Effector memory CD8-positive, alpha-beta T cell (primary cell): ENCODE measurements at places on chromosomes 12 and 14.
A peak's percentile ranks its signal among the peaks of the same experiment; 100 is the strongest.

DNA sequence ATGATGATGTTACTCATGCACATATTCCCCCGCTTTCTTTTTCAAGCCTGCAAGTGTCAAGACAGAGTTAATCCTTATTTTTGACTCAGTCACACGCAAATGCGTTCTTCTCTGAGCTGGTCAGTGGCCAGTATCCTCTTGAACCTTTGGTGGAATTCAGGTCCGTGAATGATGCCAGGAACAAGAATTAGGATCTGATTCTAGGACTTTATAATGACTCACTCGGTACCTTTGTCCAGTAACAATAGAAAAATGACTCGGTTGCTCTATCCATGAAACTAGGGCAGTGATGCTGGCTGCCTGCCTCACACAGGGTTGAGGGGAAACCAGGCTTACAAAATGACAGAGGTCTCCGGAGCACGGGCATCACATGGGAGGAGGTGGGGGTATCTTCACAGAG, 185.8 kb upstream of the NUDT4 start:
- H3K4me1 ChIP-seq = no peaks in the 10 kb centered on the region
- H3K36me3 ChIP-seq = no peaks in the 10 kb centered on the region
- H3K27me3 ChIP-seq = peaks cover 43% of the 10 kb centered on the region
- no peak overlapping the region for H3K4me3 ChIP-seq

- DNase-seq = no peak
- no peaks in the 10 kb centered on the region for H3K36me3 ChIP-seq
- H3K4me1 ChIP-seq = no peaks in the 10 kb centered on the region
- peaks cover 93% of the 10 kb centered on the region for H3K27me3 ChIP-seq
These were observed 16.2 kb downstream of the CLMN start for GRCh38 chr14:95303552-95303951.

DNA sequence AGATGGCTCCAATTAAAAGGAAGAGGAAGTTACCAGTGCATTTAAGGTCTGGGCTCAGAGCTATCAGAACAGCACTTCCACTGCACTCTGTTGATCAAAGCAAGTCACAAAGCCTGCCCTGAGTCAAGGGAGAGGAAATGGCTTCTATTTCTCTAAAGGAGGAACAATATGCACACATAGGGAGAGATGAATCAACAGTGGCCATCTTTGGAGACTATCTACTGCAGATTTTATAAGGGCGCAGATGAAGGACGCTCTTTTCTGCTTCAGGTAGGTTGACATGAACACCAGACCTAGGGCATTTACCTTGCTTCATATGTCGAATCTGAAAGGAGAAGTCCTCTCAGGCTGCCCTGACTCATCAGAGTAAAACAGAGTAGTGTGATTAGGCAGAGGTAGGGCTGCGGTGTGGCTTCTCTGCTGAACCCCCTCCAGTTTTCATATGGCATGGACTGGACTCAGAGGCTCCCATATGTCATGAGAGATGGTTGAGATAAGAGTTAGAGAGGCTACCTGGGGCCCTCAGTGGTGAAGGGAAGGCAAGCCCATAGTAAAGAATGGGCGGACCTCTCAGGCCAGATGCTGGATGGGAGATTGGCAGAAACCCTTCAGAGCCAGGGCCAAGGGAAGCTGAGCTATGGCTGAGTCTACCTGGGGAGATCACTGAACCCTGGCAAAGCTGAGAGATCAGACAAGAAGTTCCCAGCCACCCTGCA, 84.4 kb downstream of the ARF6 start:
- peaks cover 38% of the 10 kb centered on the region for H3K4me1 ChIP-seq
- H3K4me3 ChIP-seq = peak overlapping the region; percentile 33
- peak overlapping the region; percentile 91 for H3K27ac ChIP-seq
- H3K27me3 ChIP-seq = no peaks in the 10 kb centered on the region
- H3K36me3 ChIP-seq = peaks cover 8% of the 10 kb centered on the region
- no peak for DNase-seq

GRCh38 chr12:109139360-109139759, 23.0 kb downstream of the ACACB start:
- no peaks in the 10 kb centered on the region for H3K36me3 ChIP-seq
- H3K4me1 ChIP-seq = peaks cover 6% of the 10 kb centered on the region
- peaks cover 32% of the 10 kb centered on the region for H3K27me3 ChIP-seq
- H3K4me3 ChIP-seq = no peak overlapping the region

- no peak overlapping the region for H3K27ac ChIP-seq
- no peaks in the 10 kb centered on the region for H3K4me1 ChIP-seq
- no peak for DNase-seq
- no peak overlapping the region for H3K4me3 ChIP-seq
These were observed 17.3 kb downstream of the JAG2 start for GRCh38 chr14:105151084-105151837.

DNA sequence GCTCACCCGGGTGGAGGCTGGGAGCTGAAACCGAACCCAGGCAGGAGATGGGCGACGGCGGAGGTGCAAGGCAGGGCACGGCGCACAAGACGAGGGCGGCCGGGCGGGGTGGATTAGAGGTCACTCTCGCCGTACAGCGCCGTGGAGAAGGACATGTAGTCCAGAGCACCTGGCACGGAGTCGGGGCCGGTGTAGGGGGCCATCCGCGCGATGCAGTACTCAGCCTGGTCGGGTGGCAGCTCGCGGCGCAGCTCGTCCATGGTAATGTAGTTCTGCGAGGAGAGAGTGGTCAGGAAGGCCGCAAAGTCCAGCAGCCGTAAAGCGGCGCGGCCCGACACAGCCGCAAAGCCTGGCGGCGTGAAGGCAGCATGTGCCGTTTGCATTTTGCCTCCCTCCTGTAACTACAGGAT, 81.9 kb upstream of the ZFP36L1 start:
- H3K27me3 ChIP-seq = peaks cover 11% of the 10 kb centered on the region
- no peak for DNase-seq
- H3K4me3 ChIP-seq = peak overlapping the region; percentile 24
- no peaks in the 10 kb centered on the region for H3K4me1 ChIP-seq
- no peak overlapping the region for H3K27ac ChIP-seq
- H3K36me3 ChIP-seq = no peaks in the 10 kb centered on the region

DNA sequence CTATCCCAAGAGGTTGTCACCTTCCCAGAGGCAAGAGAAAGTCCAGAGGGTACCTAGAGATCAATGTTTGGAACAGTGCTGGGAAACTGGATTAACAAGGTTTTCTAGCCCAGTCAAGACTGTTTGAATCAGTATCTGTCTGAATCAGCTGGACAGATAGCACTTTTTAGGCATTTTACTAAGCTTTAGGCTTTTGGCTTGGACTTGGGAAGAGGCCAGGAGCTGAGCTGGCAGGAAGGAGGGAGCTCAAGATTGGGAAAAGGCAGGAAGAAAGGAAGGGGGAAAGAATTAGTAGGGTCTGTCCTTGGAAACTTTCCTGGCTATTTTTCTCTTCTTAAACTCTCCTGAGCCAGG, 8.3 kb downstream of the IKZF4 start:
- no peaks in the 10 kb centered on the region for H3K4me1 ChIP-seq
- no peaks in the 10 kb centered on the region for H3K27me3 ChIP-seq
- H3K36me3 ChIP-seq = peaks cover 5% of the 10 kb centered on the region
- no peak for DNase-seq
- H3K27ac ChIP-seq = no peak overlapping the region

DNA sequence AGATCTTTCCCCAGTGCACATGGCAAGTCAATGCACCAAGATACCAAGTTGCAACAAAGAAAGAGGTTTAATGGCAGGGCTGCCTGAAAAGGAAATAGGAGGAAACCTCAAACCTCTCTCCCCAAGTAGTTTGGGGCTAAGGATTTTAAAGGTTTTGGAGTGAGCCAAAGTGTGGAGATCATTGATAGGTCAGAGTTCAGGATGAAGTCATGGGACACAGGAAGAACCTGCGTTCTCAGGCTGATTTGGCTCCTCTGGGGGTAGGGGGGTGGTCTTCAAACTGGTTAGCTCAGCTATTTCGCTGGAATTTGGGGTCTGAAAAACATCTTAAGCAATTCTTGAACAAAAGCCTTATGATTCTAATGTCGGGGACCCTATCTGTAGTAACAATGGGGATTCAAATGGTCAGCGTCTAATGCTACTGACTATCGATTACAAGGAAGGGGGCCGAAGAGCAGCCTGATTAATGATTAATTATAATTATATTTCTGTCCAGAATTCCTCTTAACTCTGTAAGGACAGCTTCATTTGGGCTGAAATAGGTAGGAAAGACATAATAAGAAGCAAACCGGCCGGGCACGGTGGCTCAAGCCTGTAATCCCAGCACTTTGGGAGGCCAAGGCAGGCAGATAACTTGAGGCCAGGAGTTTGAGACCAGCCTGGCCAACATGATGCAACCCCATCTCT, 31.4 kb downstream of the AICDA start:
- no peaks in the 10 kb centered on the region for H3K36me3 ChIP-seq
- H3K27me3 ChIP-seq = no peaks in the 10 kb centered on the region
- H3K4me1 ChIP-seq = no peaks in the 10 kb centered on the region
- no peak overlapping the region for H3K4me3 ChIP-seq

- H3K27ac ChIP-seq = peak overlapping the region; percentile 42
- no peak overlapping the region for H3K4me3 ChIP-seq
- H3K27me3 ChIP-seq = no peaks in the 10 kb centered on the region
- peaks cover 84% of the 10 kb centered on the region for H3K4me1 ChIP-seq
- peaks cover 44% of the 10 kb centered on the region for H3K36me3 ChIP-seq
These were observed 24.2 kb downstream of the YY1 start for GRCh38 chr14:100263141-100263540.
